ENCODE measurements at places on chromosomes 7 and 10. TPM values are rescaled to one million over a fixed set of nuclear protein-coding genes. Genes with fewer than 3 reads are reported as not detected.

Gene SFTPA1
- total RNA-seq: not detected

Gene PDE6C
- not detected for total RNA-seq

Gene IGFBP3
- total RNA-seq: 14.0 TPM

Gene GPR37
- not detected for total RNA-seq

Gene TMEM72
- not detected for total RNA-seq

Gene PLAU
- 614 TPM for total RNA-seq

Gene KCP
- 0.13 TPM for total RNA-seq

Gene CHCHD2
- total RNA-seq: 641 TPM

Gene TAS2R5
- total RNA-seq: not detected

Gene PCDH15
- total RNA-seq: 0.11 TPM

Gene CLCN1
- not detected for total RNA-seq

GRCh38 chr7:1940402-1940786 lies 270.3 kb downstream of the ELFN1 start:
- DNase-seq: no peak

GRCh38 chr7:158067931-158068482 lies 519.6 kb downstream of the PTPRN2 start:
- no peak for DNase-seq

- DNase-seq: peak; percentile 52
Measured at GRCh38 chr10:33094263-33095051, 136.4 kb upstream of the ITGB1 start.

GRCh38 chr7:54544527-54545240 lies 2.5 kb downstream of the VSTM2A start:
- no peak for DNase-seq

- no peak for DNase-seq
Measured at GRCh38 chr7:90502539-90502938, 33.1 kb downstream of the PTTG1IP2 start.

DNA sequence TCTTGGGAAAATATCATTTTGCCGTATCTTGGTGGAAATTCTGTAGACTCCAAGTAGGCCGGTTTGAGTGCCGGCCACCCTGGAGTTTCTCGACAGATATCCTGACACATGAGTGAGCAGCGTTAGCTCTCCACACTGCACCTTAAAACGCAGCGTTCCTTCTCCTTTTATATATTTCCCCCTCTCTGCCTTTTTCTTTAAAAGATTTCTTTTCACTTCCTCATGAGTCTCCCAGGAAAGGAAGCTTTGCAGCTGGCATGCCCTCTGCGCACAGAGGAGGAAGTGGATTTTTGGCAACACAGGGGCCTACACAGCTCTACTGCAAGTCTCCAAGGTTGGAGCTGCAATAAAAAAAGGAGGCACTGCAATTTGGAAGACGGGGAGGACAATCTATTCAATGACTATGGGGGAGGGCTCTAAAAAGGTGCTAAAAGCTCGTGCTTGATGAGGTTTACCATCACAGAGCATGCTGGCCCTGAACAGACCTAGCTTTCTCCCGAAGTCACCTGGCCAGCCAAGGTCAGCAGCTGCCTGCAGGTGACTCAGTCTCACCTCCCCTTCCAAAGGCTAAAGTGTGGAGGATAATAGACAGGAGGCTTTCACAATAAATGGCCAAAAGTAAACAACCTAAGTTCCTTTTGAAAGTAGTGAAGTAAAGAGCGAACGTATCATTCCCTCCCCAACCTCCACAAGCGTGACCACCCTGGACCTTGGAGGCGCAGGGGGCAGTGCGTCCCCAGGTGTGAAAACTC lies 252.8 kb downstream of the ZMYND11 start:
- DNase-seq: no peak

- peak; percentile 23 for DNase-seq
Measured at GRCh38 chr7:7970531-7971307, 2.1 kb downstream of the GLCCI1 start.

DNA sequence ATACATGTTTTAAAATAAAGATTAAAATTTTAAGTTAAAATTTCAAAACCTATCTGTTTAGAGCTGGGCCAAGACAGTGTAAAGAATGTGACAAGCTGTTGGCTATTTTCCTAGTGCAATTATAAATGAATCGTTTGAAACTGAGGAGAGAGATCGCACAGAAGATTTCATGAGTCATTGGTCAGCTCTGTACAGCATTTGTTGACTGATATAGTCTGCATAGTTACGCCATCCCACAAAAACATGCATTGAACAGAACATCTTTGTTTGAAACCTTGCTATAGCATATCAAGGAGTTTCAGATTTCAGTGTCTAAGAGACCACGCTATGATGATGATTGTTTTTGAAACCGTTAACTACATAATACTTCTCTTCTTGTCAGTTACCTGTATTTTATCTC lies 1.3 kb upstream of the C10orf67 start:
- peak; percentile 62 for DNase-seq

DNA sequence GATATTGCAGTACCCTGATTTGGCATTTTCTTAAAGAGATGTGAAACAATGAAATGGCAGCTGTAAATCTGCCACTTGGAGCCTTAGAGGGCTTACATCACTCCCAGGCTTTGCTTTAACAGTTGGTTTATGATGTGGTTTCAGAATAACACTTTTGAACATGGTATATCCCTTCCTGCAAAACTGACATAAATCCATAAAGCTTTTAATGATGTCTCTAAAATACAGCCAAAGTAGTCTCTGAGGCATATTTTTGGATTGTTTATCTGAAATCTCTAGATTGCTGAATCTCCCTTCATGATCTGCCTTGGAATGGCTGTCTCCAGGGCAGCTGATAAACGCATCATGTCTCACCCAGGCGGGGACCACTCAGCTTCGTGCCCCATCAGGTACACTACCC lies 377.8 kb upstream of the C7orf33 start:
- DNase-seq: no peak

DNA sequence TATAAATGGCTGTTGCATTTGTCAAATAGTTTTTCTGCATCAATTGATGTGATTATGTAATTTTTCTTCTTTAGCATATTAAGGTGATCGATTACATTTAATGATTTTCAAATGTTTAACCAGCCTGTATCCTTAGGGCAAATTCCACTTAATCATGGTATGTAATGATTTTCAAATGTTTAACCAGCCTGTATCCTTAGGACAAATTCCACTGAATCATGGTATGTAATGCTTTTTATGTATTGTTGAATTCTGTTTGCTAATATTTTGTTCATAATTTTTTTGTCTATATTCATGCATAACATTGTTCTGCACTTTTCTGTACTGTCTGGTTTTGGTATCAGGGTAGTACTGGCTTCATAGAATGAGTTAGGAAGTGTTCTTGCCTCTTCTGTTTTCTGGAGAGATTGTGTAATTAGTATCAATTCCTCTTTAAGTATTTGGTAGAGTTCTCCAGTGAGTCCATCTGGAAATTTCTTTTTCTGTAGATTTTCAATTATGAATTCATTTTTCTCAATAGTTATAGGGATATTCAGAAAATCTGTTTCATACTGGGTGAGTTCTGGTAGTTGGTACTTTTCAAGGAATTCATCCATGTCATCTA lies 393.2 kb upstream of the FOXK1 start:
- no peak for DNase-seq

GRCh38 chr7:52473756-52474155 lies 561.7 kb upstream of the POM121L12 start:
- peak; percentile 60 for DNase-seq

DNA sequence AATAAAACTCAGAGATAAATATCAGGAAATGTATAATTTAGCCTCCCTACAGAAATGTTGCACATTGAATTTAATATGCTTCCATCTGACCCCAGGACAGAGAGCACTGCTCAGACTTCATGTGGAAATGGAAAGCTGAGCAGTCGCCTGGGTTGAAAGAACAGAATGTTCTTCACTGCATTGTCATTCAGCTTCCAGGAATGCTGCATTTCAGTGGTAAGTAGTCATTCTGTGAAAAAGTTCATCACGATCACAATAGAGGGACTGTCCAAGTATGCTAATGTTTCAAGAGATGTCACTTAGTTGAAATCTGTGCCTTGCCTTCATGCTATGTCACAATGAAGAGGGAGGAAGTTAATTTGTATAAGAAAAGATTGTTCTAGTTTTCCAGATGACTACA lies 147.3 kb downstream of the NRCAM start:
- DNase-seq: peak; percentile 98

- no peak for DNase-seq
Measured at GRCh38 chr10:114332301-114333192, 71.8 kb downstream of the AFAP1L2 start.

DNA sequence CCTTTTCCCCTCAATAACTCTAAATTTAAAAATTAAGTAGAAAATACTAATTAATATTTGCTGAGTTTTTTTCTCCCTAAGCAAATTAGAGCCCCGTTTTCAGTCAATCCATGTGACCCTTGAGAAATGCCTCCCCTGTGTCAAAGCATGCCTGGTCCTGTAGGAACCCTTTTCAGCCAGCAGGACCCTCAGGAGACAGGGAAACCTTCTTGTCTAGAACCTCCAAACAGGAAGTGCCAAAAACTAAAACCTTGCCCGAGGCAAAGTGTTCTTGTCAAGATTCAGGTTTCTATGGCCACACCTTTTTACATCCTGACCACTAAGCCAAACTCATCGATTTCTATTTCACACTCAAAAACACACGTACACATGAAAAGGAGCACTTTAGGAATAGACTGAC lies 60.1 kb upstream of the NFE2L3 start:
- no peak for DNase-seq

DNA sequence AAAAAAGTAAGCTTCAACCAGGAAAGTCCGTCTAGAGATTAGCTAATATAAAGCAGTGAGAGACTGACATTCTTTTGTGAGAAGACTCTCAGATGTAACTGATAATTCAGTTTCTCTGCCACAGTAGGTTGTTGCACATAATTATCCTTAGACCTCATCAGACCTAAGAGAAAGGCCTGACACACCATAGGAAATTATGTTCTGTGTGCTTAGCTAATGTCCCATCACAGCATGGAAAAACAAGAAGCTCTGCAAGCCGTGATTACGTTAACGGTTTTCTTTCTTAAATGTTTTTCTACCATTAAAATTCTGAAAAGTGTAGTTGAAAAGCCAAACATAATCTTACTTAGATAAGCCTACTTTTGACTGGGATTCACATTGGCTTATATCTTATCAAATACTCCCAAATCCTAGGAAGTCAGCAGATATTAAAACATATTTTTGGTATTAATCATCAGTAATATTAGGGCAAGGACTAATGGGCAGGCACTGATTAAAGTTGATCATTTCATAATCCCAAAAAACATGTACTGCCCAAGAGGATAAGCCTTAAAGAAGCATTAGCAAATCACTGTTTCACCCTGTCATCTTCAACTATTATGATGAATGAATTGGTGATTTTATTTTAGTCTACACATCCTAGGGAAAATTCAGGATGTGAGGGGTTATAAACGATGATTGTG lies 5.2 kb downstream of the CSTF2T start:
- DNase-seq: no peak

- no peak for DNase-seq
Measured at GRCh38 chr7:142579946-142580345, 169.3 kb upstream of the PRSS1 start.
